H1 (cell line): ENCODE measurements at places on chromosomes 4 and X. TPM values are rescaled to one million over a fixed set of nuclear protein-coding genes. Genes with fewer than 3 reads are reported as not detected.

- no peaks in the 10 kb centered on the region for H3K36me3 ChIP-seq
- no peaks in the 10 kb centered on the region for H3K4me1 ChIP-seq
- DNase-seq = no peak
Measured at GRCh38 chrX:111259559-111259958, 10.7 kb downstream of the CAPN6 start.

DNA sequence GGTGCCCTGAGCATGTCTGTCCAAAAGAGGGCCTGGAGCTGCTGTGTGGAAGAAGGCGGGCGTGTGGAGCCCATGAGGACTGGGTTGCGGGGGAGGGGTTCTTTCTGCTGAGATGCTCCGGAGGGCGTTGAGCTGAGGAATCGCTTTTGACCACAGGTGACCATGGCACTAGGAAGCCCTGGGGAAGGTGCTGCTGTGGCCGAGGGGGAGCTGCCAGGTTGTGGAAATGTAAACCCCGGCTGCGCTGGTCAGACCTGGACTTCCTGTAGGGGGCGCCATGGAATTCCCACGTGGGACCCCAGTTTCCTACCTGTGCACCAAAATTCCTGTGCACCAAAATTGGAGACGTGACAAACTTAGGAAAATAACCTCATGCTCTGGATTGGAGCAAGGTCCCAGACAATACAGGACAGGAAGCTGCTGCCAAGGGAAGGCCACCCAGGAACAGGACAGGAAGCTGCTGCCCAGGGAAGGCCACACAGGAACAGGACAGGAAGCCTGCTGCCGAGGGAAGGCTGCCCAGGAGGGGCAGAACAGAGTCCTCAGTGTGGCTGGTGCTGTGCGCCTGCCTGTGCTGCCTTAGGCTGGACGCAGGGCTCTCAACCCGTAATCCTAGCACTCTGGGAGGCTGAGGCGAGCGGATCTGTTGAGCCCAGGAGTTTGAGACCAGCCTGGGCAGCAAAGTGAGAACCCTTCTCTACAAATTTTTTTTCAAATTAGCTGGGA is 28.4 kb upstream of the UVSSA start:
- no peak overlapping the region for H3K27ac ChIP-seq
- peaks cover 37% of the 10 kb centered on the region for H3K36me3 ChIP-seq
- H3K27me3 ChIP-seq = no peaks in the 10 kb centered on the region
- no peak for DNase-seq

The CT83 gene
- not detected in 2 replicates for polyA plus RNA-seq

DNA sequence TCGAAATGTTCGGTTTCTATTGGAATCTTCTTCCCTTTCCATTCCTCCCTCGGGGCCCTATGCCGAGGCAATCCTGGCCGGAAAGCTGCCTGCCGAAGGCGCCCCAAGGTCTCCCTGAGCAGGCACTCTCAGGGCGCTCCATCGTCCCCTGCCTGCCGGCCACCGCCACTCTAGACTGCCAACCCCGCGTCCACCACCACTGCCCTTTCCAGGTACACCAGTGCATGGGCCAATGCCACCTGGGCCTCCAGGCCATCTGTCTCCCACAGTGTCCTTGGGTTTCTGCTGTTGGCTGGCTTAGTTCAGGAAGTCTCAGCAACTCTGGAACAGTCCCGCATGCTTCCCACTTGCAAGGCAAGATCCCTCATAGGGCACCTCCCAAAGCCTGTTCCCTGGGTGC is 14.6 kb downstream of the CTAG1A start:
- H3K4me1 ChIP-seq = no peaks in the 10 kb centered on the region; the same call in 1 of the 2 replicates
- no peaks in the 10 kb centered on the region for H3K27me3 ChIP-seq
- no peaks in the 10 kb centered on the region for H3K36me3 ChIP-seq
- no peak overlapping the region for H3K27ac ChIP-seq

DNA sequence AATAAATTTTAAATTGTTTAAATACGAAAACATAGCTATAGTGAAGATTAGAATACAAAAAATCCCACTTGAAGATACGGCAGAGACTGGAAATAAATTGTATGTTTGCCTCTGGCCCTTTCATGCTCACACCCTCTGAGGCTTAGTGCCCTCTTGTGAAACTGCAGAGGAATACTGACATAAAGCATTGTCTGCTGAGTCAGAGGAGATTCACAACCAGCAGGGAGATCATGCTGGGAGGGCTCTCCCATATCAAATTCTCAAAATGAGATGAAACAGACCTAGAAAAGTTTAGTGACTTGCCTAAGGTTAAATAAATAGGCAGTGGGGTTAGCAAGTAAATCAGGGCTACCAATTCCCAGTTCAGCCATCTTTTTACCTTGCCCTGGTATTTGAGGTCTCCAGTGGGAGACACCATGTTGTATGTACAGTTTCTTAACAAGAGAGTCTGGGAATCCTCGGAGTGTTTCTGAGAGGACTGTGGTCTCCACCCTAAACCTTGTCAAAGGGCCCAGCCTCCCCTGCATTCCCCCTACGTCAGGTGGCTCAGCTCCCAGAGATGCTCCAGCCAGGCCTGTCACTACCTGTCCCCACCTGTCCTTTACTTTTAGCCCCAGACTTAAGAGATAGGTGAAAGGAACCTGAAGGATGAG is 581.4 kb upstream of the DIPK2B start:
- H3K4me3 ChIP-seq = no peak overlapping the region
- peaks cover 2% of the 10 kb centered on the region for H3K4me1 ChIP-seq
